Right ventricle myocardium superior (tissue), 1 donor: ENCODE measurements at places on chromosomes 11 and 22.

DNA sequence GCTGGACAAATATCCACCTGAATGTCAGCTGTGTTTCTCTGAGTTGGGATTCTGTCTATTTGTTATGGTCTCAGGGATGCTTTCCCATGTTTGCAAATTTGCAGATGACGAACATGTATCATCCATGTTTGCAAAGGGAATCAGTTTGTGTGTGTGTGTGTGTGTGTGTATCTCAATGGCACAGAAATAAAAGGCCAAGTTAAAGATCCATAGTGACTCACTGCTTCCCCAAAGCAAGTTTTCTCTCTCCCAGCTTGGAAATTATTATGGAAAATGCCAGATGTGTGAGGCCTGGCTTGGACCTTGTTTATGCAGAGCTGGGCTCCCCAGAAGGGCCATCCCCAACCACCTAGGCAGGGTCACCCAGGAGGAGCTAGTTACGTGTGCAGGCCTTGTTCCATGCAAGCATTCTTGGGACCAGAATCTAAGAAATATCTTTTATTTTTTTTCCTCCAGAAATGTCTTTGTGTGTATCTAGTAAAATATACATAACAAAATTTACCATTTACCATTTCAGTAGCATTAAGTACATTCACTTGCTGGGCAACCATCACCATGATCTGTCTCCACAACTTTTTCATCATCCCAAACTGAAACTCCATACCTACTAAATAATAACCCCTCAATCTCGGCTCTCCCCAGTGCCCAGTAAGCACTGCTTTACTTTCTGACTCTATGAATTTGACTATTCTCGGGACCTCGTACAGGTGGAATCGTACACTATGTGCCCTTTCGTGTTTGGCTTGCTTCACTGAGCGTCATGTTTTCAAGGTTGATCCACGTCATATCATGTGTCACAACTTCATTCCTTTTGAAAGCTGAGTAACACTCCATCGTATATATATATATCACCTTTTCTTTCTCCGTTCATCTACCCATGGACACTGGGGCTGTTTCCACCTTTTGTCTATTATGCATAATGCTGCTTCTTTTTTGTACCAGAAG is 56.6 kb upstream of the WNT7B start:
- peak; percentile 11 for DNase-seq

DNA sequence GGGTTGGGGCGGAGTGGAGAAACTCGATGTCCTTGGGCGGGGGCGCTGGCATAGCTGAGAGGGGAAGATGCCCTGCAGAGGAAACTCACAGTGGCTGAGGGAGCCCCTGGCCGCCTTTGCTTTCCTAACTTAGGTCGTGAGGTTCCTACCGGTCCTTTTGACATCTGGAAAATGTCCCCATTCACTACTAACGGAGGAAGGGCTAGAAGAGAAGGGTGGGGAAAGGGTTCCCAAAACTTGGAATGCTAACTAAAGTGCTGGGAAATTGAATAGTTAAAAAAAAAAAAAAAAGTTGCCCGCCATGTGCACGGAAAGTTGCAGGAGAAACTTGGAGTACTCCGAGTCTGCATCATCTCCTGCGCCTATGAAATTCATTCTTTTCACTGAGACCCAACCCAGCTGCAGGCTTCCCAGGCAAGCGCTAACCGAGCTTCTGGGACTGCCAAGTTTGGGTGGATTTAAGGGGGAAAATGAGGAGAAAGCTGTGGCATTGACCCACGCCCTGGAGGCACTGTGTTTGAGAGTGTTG is 796 bp downstream of the TIMP3 start:
- DNase-seq, result no peak

GRCh38 chr22:21726650-21727049 is 8.9 kb downstream of the YPEL1 start:
- peak; percentile 27 for DNase-seq

DNA sequence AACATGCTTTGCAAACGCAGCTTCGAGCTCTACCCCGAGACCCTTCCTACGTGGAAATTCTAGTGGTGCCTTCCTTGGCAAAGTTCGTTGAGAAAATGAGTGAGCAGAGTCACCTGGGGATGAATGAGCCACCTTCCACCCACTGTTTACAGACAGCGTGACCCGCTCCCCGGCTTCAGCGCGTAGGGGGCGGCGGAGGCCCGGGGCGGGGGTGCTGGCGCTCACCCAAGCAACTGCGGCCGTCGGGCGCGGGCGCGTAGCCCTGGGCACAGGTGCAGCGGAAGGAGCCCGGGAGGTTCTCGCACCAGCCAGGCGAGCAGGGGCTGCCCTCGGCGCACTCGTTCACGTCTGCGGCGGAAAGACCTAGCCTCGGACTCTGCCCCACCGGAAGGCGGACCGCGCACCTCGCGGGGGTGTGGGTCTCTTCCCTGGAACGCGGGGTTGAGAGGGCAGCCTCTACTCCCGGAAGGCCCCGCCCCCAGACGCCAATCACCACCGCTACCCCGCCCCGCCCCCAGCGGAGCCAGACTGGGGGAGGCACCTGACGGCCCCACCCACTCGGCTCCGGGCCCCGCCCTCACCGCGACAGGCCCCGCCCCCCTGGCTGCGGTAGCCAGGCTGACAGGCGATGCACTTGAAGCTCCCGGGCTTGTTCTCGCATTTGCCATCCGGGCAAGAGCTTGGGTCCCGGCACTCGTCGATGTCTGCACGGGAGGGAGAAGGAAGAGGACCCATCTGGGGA is 11.8 kb downstream of the LTBP3 start:
- peak; percentile 92 for DNase-seq

GRCh38 chr11:31484497-31484896 is 24.9 kb downstream of the IMMP1L start:
- DNase-seq, result no peak

GRCh38 chr11:103279821-103280220 is 170.6 kb downstream of the DYNC2H1 start:
- DNase-seq, result no peak

- DNase-seq, result no peak
Observed at GRCh38 chr11:106463796-106464201, 386.3 kb downstream of the AASDHPPT start.

GRCh38 chr11:44793350-44794090 is 66.8 kb downstream of the TSPAN18 start:
- DNase-seq, result peak; percentile 55

GRCh38 chr11:108565653-108566052 is 27.9 kb downstream of the EXPH5 start:
- no peak for DNase-seq

- DNase-seq, result no peak
Observed at GRCh38 chr11:112822478-112823274, 138.5 kb upstream of the NCAM1 start.

DNA sequence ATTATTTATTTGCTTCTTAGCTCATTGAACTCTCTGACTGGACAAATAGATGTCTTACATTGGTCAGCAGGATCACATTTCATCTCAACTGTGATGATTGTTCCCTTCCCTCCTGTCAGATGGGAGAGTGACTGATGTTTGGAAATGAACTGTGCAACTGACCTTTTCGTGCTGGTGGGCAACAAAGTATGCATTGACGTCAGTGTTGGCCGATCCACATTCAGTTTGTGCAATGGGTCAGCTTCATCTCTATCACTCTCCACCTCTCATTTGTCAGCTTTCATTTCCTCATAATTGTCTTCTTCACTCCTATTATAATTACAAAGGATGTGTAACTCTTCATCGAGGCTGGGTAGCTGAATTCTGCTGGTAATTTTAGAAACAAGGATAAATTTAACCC is 71.3 kb downstream of the PPP2R1B start:
- peak; percentile 37 for DNase-seq

DNA sequence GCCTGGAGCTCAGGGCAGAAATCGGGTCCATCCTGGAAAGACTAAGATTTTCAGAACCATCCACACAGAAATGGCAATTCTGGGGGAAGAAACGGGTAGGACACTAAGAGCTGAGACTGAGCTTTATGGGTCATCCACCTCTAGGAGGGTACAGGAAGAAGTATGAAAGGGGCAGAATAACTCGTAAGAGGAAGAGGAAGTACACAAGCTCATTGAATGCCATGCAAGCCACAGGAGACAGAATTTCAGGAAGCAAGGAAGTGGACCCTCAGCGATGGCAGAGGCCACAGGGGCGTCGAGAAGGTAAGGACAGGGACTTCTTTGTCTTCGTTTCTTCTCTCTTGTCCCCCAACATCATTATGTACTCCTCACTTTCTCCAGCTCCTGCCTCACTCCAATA is 169.6 kb downstream of the MAML2 start:
- DNase-seq, result no peak

- DNase-seq, result no peak
Observed at GRCh38 chr11:62223095-62223494, 14.6 kb downstream of the SCGB2A1 start.

DNA sequence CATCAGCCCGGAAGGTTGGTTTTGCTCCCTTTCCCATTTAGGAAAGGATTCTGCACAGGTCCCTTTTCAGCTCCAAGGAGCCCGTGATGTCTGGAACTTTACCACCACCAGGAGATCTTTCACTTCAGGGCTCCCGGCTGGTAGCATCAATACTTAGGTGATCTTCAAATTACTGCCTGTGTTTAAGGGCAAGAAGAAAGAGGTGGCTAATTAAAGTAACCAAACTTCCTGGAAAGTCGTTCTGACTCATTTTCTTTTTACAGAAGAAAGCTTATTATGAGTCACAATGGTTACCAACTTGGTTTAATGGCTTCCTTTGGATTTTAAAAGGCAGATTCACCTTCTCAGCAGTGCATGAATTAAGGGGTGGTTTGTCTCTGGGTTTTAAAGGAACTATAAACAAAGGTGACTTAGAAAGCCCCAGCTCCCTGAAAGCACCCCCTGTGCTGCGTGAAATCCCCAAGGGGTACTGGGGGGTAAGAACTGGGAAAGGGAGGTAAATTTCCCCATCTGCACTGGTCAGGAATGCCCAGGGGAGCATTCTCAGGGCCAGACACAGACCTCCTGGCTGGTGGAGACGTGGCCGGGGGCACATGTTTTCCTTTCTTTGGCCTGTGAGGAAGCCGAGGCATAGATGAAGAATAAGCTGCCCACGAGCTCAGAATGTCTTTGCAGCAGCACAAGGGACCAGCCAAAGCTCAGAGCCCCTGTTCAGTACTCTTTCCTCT is 8.8 kb downstream of the POU2F3 start:
- no peak for DNase-seq

DNA sequence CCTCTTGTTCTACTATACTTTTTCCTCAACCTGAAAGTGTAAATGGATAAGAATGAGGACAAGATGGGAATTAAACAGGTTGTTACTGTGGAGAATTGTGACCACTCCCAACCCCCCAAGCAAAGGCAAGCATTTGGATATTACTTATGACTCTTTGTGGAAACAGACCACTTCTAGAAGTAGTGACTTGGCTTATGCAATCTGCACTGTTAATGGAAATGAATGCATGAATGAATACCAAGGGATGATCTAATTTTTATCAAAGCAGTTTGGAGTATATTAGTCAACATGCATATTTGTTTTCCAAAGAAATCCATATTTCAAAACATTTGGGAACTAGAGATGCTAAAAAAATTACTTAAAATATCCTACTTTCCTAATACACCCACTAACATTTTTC is 35.3 kb downstream of the AMOTL1 start:
- DNase-seq, result no peak

- no peak for DNase-seq
Observed at GRCh38 chr11:120088056-120088455, 49.9 kb downstream of the TRIM29 start.

GRCh38 chr22:36968249-36968964 is 50.8 kb downstream of the TST start:
- DNase-seq, result no peak

GRCh38 chr11:102599642-102600261 is 25.4 kb downstream of the MMP20 start:
- no peak for DNase-seq

- peak; percentile 63 for DNase-seq
Observed at GRCh38 chr11:111097191-111097590, 148.3 kb upstream of the POU2AF2 start.

DNA sequence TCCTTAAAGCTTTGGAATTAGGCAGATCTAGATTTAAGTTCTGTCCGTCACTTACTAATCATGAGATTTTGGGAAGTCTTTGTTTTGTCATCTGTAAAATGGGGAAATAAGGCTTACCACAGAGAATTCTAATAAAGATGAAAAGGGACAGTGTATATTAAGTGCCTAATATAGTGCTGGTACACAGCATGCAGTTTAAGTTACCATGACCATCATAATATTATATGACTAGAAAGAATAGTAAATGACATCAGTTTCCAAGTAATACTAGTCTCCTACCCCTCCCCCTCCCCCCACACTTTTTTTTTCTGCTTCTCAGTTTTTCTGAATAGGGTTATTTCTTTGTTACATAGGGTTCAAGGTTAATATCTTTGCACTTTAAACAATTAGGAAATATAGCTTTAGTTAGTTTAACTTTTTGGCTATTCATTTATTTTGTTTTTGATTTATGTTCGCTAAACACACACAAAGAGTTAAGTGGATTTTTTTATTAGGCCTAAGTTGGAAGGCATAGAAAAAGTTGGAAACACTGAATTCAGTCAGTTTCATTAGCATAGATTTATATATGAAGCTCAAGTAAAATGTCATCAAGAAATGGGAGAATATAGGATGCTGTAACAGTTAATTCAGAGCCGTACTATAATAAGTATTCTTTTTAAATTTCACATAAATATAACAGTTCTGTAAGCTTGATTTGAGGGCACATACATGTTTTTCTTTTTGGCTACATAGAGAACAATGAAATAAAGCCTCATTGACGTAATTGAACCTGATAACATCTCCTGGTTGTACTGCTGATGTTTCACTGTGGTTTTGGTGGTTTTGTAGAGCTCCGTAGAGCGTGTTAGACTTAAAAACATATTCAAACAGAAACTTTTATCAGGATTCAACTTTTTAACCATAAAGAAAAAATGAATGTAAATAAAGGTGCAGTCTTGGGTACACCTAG is 121.2 kb downstream of the PDE3B start:
- no peak for DNase-seq
